ENCODE measurements at places on chromosomes 5 and 9. TPM values are rescaled to one million over a fixed set of nuclear protein-coding genes. Genes with fewer than 3 reads are reported as not detected.

The CETN3 gene
- 3.2 TPM for polyA plus RNA-seq

- DNase-seq: no peak
Measured at GRCh38 chr5:152072091-152072490, 147.4 kb upstream of the GLRA1 start.

The WWC1 gene
- polyA plus RNA-seq: 0.36 TPM

DNA sequence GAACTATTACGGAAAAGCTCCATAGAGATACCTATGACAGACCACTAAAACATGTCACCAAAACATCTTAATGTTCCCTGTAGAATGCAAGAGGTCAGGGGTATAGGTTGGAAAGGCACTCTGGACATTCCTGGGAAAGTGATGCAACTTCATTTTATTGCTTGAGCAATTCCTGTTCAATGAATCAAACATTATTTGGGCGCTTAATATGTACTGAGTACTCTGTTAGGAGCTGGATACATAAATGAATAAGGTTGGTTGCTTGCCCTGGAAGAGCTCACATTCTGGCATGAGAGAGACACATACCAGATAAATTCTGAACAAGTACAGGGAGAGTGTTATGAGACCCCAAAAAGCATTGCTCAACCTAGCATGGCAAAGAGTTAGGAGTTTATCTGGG, 408.9 kb upstream of the DMAC1 start:
- no peak for DNase-seq

The CHSY3 gene
- not detected for polyA plus RNA-seq

- DNase-seq: no peak
Measured at GRCh38 chr9:74953235-74953751, 581 bp upstream of the C9orf40 start.

GRCh38 chr5:9166202-9167112, 379.4 kb downstream of the SEMA5A start:
- no peak for DNase-seq

All from B cell (primary cell).